ENCODE measurements at places on chromosomes 6 and 20.

DNA sequence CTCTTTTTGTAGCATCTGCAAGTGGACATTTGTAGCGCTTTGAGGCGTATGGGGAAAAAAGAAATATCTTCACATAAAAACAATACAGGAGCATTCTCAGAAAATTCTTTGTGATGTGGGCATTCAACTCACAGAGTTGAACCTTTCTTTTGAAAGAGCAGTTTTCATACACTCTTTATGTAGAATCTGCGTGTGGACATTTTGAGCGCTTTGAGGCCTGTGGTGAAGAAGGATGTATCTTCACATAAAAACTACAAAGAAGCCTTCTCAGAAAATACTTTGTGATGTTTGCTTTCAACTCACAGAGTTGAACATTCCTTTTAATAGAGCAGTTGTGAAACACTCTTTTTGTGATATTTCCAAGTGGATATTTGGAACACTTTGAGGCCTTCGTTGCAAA is 598.4 kb upstream of the ZNF337 start:
- no peak for DNase-seq

GRCh38 chr6:11065436-11066202 is 21.5 kb upstream of the ELOVL2 start:
- DNase-seq = no peak

DNA sequence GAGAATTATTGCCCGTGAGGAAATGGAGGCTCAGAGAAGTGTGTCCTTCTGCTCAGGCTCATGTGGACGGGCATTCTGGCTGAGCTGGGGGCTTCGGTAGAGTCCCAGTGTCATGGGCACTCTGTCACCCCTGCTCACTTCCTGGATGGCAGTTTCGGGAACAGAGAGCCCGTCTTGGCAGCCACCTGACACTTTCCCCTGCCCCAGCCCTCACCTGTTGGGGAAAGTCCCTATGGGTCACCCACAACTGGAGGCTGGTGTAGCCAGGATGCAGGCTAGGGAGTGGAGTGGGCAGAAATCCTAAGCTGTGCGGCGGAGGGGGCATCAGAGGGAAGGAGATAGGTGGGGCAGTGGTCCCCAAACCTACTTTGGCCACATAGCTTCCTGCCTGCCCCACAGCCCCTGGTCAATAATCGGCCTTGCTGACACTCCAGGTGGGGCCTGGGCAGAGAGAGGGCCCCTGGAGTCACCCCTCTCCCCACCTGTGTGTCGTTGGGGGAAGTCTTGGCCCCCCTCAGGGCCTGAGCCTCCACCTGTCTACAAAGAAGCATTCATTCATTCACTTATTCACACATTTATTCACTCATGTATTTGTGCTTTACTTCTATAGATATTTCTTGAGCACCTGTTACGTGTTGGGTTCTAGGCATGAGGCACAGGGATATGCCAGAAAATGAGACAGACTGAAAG is 40.5 kb downstream of the SNAI1 start:
- no peak for DNase-seq

- no peak for DNase-seq
Measured at GRCh38 chr6:111263837-111264236, 176.5 kb downstream of the SLC16A10 start.

- DNase-seq = no peak
Measured at GRCh38 chr20:48278961-48279481, 493.7 kb upstream of the SULF2 start.

DNA sequence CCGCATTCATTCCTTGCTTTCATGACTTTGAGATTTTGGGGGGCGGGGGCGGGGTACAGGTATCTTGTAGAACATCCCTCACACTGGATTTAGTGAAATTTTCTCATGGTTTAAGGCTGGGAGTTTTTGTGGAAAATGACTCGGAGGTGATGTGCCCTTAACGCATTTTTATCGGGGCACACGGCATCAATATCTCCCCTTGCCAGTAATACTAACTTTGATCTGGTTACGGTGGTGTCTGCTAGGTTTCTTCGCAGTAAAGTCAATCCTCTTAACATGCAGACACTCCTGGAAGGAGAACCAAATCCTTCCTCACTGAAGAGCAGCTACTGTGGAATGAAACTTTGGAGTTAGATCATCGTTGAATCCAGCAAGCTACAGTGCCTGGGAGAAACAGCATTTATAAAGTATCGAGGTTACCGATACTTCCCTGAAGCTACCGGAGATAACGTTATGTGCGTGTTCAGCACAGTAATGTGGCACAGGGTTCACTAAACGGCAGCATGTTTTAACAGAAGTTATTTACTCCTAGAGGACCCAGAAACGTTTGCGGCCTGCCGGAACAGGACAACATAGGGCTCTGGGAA is 1.2 kb upstream of the DYNLRB1 start:
- no peak for DNase-seq

DNA sequence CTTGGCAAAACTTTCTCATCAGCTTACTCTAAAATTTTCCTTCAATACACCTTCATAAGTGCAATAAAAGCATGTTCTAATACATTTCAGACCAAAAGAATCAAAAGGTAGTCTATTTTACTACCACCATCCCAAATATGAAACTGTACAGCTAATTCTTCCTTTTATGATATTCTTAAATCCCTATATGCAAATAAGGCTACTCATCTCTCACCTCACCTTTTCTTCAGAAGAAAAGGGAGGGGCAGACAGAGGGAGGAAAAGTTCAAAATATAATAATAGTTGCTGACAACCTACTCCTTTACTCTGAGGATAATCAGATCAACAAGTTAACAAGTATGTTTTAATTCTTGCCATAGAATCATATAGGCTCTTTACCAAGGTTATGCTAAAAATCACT is 7.4 kb downstream of the C6orf120 start:
- DNase-seq = no peak

DNA sequence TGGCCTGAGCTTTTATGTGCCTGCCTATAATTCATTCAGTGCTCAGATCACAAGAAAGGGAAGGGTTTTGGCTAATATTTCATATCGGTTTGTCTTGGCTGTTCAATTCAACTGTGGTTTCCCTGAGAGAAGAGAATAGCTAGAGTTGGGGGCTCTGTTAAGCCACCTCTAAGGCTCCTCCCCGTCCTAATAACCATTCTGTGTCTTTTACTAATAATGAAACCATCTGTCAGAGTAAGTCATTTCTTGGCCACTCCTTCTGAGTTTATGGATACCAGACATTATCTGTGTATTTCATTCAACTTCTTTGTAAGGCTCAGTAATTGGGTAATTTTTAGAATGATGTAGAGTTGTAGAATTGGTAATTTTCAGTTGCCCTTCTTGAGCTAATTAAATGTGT is 5.2 kb downstream of the STX11 start:
- DNase-seq = no peak

GRCh38 chr6:90296341-90297114 is at the start of gene BACH2:
Gene BACH2 (minus strand): TSS chr6:90296843. CDS start chr6:90008844, 287,999 bp downstream.
- DNase-seq = peak; percentile 74

DNA sequence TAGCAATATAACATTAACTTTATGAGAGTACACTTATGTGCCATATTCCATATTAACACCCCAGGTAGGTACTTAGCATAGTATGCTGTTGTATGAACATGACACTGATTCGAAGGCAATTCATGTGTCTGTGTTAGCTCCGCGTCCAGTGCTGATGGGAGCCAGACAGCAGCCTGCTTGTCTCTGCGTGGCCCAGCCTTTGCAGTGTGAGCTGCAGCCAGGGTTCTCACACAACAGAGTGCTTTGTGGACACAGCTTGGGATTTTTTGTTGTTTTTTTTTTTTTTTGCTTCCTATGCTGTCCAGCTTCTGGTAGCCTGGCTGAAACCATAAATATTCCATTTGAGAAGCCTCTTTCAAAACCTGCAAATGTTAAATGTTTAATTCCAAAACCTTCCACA is 350.9 kb downstream of the SMOC2 start:
- DNase-seq = no peak

DNA sequence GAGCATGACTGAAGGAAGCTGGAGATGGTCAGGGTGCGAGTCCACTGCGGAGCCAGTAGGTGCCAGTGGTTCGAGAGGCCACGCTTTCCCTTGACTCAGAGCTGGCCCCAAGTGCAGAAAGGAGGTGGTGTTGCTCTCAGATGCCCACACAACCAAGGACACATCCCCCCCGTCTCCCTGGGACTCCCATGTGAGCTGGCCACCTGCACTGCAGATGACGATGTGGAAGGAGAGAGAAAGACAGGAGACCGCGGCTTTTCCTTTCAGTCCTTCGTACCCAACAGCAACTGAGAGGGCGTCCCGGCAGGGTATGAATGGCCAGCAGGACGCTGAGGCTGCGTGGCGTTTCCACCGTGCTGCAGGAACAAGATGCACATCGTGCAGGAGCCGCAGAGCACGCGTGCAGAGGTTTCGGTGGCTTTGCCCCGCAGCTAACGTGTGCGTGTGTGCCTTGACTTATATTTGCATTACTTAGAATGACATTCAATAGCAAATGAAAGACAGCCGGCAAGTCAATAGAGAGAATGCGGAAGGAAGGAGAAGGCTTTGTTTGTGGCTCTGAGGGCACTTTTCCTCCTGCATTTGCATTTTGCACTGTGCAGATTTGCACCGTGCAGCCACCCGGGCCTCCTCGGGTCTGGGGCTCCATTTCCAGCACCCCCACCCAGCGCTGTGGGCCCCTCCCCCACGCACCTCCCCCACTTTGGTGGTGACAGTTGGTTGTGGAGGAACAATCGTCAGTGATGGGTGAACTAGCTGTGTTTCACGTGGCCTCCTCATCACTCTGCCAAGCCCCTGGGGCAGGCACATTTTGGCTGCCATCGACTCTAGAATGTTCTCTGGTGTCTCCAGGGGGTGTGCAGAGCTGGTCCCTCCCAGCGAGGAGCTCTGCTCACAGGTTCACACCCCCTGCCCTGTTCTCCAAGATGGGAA is 26.4 kb upstream of the BHLHE23 start:
- DNase-seq = no peak

DNA sequence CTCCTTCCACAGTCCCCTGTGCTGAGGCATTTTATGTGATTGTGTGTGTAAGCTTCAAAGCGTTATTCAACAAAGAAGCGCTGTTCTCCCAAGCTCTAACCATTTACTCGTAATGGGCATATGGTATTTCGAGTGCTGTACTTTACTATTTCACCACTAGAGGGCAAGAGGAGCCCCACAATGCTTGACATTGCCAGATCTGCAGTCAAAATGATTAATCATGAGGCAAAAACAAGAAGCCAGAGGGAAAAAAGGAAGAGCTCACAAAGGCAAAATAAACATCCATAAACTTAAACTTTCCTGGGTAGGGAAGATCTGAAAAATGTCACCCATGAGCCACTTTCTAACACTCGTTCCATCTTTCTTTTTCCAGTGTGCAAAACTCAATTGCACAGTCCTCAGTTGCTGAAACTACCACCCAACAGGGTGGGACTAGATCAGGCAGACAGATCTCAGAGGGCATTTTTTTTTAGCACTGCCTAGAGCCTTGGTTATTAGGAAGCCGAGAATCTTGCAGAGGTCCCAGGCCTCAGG is 215.0 kb upstream of the PLCB4 start:
- peak; percentile 27 for DNase-seq

- no peak for DNase-seq
Measured at GRCh38 chr20:48691523-48691922, 136.3 kb downstream of the PREX1 start.

GRCh38 chr6:35552285-35552917 is 39.7 kb upstream of the TULP1 start:
- DNase-seq = no peak

DNA sequence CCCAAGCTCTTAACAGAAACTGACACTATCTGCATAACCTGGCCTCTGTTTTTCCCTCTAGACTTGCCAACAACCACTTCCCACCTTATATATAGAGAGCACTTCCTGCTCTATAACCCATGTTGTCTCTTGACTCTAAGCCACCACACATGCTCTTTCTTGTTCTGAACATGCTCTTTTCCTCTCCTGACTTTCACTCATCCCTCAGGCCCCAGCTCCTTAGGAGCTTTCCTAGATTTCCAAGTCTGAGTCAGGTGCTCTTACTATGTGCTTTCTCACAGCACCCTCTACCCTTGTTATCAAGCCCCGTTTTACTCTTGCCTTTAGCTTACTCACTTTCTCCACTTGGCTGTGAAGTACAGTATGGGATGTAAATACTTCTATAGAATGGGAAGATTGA is 143.9 kb upstream of the EYA4 start:
- DNase-seq = no peak

- no peak for DNase-seq
Measured at GRCh38 chr20:20712004-20712473, 405 bp downstream of the RALGAPA2 start.

DNA sequence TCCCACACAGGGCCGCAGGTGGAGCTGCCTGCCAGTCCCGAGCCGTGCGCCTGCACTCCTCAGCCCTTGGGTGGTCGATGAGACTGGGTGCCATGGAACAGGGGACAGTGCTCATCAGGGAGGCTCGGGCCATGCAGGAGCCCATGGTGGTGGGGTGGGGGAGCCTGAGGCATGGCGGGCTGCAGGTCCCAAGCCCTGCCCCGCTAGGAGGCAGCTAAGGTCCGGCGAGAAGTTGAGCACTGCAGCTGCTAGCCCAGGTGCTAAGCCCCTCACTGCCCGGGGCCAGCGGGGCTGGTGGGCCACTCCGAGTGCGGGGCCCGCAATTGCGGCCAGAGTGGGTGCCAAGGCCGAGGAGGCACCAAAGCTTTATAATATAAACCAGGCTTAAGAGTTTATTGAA is 479.7 kb downstream of the MMUT start:
- no peak for DNase-seq

GRCh38 chr20:25079171-25079570 is 2.8 kb downstream of the VSX1 start:
- no peak for DNase-seq

DNA sequence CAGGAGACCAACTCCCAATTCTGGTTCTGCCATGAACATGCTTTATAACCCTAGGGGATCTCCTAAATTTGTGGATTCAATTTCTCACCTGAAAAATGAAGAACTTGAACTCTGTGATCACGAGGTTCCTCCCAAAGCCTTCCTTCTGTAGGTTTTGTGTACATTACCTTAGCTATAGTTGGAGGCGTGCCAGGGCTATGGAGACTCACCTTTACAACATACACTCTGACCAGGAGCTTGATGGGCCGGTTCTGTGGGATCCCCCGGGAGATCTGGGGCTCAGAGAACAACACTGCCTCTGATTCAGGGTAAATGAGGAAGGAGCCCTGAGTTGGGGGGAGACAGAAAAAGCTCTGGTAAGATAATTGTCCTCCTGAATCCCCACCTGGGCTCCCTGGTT is 34.1 kb downstream of the ERGIC3 start:
- DNase-seq = no peak

DNA sequence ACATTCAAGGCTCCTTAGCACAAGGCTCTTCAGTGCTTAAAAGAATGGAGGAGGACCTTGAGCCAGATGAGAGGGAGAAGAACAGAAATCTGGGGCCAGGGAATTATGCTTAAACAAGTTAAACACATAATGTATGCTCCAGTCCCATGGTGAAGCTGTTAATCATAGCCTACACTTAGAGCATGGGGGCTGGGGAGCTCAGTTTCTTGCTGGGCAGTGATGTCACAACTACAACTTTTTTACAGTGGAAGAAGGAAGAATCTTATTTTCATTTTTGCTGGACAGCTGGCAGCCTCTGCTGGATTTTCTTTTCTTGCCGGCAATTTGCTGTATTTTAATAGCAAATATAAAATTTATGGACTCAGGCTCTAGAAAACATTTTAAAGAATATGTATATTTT is 432.5 kb downstream of the CD109 start:
- DNase-seq = no peak

Measured in NCI-H2029 (cell line).